ENCODE measurements at places on chromosomes 16 and 17.

DNA sequence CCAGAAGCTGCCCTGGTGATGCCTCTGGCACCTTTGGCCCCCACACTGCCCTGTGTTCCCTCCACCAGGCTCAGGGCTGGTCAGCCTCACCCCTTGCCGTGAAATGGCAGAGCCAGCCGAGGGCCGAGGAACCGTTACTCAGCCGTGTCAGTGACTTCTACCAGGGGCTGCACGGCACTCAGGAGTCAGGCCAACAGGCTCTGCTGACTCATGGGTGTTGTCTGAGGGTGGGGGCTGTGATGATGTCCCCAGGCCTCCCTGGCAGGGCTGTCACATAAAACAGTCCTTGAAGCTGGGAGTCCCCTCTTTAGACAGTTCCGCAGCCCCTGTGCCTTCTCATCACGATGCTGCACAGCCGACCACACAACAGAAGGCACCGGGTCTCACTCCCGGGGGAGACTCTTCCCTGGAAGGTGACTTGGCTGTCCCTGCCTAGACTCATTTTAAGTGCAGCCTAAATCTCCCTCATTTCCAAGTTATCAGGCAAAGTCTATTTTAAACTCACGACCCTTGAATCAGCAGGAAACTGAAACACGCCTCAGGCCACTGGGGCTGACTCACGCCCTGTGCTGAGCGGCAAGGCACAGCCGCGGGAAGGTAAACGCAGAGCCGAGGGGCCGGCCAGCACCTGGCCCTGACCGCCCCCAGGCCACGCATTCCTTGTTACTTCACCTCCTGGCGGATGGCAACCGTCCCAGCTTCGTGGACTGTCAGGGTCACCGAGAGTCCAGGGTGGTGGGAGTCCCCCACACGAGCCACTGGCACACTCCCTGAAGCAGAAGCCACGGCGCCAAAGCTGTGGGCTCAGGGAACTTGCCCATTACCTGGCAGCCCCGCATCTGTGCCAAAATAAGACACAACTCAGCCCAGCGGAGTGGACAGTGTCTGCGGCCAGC is 102.6 kb downstream of the ZNF778 start:
- peak; percentile 86 for DNase-seq

DNA sequence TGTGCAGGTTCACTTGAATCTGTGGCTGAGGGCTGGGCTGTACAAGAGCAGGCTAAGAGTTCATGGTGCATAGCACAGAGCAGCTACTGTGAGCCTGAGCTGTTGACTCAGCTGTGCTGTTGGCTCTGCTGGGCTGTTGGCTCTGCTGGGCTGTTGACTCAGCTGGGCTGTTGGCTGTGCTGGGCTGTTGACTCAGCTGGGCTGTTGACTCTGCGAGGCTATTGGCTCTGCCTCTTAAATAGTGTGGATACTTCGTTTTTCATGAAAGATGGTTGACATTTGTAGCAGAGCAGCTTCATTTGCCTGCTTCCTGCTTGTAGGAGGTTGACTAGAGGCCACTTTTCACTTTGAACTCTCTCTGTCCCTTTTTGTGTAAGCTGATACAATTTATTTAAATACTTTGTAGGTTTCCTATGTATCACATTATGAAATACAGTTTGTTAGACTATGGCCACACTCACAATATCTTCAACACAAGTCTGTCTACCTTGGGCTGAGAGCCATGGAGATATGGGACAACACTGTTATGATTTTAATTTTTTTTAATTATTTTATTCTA is 40.3 kb upstream of the CCNF start:
- no peak for DNase-seq

DNA sequence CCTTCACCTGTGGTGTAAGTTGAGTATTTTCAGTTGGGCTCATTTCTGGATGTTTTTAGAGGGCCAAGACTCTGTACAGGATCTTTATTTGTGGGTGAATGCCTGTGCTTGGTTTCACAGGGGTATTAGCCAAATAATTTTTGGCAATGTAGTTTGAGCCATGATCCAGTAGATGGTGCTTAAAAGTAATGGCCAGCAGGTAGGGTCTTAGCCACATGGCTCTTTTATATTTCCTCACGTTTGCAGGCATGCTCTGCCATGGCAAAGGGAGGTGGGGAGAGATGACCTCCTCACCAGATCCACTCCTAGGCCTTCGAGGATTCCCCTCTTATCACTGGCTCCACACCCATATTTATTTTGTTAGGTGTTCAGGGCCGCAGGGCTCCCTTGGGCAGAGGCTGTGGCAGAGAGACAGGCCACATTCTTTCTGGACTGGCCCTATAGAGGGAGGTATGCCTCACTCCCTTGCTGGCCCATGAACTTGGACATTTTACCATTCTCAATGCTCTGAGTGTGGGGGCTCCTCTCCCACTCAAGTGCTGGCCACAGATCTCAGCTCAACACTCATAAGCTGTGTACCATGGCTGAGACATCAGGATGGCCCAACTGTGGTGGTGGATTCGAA is 417.1 kb downstream of the XYLT1 start:
- DNase-seq, result no peak

- DNase-seq, result no peak
These were observed 99.5 kb downstream of the CHD9NB start for GRCh38 chr16:52953215-52953614.

DNA sequence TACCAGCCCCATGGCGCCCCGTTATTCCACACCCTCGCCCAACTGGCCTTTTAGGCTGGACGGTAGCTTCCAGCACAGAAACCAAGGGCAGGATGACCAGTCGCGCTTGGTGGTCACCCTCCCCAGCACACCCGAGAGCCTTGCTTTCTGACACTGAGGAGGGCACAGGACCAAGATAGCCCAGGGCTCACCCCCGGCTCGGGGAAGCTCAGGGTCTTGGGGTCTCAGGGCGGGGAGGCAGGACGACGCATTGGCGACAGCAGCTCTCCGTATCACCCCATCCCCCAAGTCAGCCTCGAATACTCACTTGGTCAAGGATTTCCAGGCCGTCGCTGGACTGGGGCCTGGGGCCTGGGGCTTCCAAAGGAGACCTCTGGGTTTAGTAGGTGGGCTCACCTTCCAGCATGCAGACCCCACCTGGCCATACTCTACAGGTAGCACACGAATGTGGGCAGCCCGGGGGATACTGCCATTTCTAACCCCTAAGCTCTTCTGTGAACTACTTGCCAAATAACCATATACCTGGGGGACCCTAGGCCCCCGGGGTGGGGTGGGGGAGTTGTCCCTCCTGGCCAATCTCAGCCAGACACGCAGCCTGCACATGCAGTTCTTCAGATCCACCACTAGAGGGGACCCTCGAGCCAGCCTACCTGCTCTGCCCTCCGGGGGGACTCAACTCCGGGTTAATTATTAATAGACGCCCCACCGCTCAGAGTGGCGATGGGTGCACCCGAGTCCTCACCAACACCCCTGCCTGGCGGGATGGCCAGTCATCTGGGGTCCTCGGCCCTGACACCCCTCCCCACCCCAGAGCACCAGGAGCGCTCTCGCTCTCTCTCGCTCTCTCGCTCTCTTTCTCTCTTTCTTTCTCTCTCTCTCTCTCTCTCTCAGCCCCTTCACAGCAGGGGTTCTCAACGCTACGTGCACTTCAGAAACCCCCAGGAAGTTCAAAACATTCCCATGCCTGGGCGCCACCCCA is 30.0 kb downstream of the TBC1D16 start:
- peak; percentile 40 for DNase-seq

DNA sequence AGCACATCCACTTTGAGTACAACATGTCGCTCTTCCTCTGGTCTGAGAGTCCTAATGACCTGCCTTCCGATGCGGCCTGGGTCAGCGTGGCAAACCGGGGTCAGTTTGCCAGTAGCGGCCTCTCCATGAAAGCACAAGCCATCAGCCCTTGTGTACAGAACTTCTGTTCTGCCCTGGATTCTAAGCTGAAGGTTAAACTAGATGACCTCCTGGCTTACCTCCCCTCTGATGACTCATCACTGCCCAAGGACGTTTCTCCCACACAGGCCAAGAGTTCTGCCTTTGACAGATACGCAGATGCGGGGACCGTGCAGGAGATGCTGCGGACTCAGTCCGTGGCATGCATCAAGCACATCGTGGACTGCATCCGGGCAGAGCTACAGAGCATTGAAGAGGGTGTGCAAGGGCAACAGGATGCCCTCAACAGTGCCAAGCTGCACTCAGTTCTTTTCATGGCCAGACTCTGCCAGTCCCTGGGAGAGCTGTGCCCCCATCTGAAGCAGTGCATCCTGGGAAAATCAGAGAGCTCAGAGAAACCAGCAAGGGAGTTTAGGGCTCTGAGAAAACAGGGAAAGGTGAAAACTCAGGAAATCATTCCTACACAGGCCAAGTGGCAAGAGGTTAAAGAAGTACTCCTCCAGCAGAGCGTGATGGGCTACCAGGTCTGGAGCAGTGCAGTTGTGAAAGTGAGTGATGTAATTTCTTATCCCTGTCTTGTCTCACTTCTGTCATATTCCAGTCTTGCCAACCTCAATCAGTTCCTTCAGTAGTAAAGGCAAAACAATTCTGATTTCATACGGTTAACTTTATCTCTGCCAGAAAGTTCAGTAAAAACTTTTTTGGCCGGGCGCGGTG is 8.6 kb downstream of the COG1 start:
- DNase-seq, result no peak

DNA sequence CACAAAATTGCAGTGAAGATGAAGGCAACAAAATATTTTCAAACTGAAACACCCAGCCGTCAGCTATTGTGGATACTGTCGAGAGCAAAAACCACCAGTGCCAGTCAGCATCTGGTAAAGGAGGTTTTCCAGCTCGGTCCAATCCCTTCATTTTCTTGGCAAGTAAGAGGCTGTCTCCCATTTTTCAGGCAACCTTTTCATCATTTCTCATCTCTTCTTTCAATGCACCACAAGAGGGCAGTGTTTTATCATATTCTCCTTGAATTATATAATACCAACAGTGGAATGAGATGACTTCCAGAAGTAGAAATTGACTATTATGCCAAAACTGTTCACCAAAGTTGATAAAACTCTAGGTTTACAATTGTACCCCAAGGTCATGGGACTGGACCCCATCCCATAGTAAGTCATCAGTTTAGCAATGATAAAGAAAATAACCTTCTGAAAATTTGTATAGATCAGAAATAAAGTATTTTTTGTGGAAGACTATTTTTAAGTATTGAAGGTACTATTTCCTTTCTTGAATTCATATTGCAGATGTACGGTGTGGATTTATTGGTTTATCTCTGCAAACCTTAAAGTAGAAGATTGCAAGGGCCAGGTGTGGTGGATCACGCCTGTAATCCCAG is 16.8 kb downstream of the NQO1 start:
- DNase-seq, result peak; percentile 73

DNA sequence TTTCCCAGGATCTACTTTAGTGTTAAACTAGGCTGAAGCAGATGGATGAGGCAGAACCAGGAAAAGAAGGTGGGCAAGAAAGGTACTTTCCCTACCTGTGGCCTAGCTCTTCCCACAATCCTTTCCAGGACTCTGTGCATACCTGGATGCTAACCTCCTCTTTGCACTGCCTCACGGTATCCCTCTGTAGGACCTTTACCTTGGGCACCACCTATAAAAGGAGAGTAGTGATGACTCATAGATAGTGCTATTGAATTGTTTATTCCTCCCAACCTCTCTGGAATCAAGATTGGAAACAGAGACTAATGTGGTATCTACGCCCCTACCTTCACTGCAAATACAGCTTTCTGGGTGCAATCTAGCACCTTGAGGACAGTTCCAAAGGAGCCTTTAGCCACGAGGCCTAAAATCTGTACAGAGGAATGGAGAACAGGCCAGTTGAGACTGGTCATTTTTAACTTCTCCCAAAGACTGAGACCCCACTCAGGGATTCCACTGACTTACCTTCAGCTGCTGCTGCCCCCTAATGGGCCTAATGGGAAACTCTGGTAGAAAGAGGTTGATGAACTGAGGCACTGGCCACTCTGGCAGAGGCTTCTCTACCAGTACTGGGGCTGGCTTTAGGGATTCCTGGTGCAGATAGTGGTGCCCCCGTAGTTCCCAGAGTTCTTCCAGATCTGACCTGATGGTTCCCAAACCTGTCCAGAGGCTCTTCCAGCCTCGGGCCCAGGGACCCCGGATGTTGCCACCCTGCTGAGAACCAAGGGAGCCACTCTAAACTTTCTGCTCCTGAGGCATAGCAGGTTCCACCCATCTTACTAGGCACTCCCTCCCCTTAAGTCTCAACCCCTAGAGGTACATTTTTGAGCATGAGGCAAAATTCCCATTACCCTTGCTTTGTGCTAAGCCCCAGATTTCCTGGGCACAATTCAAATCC is 781 bp downstream of the RSKR start:
- peak; percentile 21 for DNase-seq

GRCh38 chr17:57927048-57927723 is 28.0 kb downstream of the CUEDC1 start:
- no peak for DNase-seq

- no peak for DNase-seq
These were observed 255.3 kb downstream of the CPPED1 start for GRCh38 chr16:12548270-12548983.

DNA sequence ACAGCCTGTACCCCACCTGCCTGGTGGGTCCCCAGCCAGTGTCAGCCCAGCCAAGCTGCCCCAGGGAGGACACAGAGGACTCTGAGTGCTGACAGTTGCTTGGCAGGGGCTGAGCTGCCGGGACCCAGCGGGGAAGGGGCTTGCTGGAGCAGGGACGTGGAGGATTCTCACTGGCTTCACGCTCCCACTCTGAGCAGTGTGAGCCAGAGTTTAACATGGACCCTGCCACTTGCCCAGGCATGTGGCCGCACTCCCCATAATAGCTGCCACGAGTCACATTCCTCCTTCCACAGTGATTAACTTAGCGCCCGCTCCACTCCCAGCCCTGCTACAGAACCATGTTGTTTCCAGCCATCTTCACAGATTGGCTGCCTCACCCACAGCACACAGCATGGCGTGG is 31.2 kb downstream of the SREBF1 start:
- no peak for DNase-seq

DNA sequence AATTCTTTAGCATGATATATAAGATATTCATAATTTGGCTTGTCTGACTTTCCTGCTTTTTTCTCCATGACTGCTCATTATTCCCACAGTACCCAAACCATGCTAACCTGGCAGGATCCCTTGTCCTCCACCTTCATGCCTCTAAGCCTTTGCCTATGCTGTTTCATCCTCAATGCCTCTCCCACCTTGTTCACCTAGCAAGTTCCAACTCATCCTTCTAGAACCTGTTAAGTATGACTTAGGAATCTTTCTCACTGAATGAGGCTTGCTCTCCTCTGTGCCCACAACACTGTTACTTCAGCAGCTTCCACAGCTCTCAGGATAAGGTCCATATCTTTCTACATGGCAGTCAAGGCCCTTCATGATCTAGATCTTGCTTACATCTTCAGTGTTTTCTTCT is 34.0 kb downstream of the CA10 start:
- DNase-seq, result no peak

GRCh38 chr16:89056592-89056991 is 37.1 kb upstream of the ACSF3 start:
- DNase-seq, result no peak

DNA sequence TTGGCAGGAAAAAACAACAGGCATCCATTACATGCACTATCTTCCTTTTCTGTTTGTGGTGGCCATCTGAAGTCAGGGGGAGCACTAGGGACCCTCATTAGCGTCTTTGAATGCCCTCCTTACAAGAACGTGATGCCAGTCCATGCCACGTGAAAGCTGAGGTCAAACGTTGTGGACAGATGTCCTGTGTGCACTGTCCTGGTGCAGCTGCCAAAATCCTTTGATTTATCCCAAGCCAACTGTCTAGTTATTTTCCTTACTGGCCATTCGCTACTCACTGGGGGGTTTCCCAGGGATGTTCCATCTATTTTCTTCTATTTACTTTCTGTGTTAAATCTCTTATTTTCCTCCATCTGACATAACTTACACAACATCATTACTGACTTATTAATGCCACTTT is 135.7 kb downstream of the ABCA8 start:
- DNase-seq, result no peak

GRCh38 chr16:85860413-85861094 is 38.4 kb upstream of the IRF8 start:
- DNase-seq, result no peak

GRCh38 chr16:82882982-82883835 is 256.4 kb downstream of the CDH13 start:
- DNase-seq, result no peak

Data from kidney capillary endothelial cell (primary cell).